Lower lobe of right lung (tissue), 2 donors: ENCODE measurements at places on chromosomes 5 and 9. TPM values are rescaled to one million over a fixed set of nuclear protein-coding genes. Genes with fewer than 3 reads are reported as not detected.

CHSY3 gene
- 4.7 TPM for total RNA-seq

PCDHGA10 gene
- total RNA-seq, result 5.4 TPM

CD274 gene
- total RNA-seq, result 16.5 TPM

OR1Q1 gene
- not detected for total RNA-seq

ARHGEF37 gene
- 13.5 TPM for total RNA-seq

GRXCR2 gene
- not detected for total RNA-seq

DNA sequence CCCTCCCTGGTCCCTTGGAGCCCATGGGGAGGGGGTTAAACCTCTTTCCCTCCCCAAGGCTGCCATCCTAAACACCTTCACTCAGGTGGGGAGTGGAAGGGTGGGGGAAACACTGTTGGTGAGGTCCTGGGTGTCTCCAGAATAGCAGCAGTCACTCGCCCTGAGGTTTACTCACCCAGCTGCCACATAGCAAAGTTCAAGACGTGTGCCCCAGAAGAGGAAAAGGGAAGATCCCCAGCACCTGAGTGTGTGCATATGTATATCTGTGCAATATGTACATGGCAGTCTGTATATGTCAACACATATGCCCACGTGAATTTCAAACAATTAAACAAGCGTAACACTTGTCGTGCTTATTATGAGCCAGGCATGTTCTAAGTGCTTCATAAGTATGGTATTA is 31.3 kb upstream of the SMU1 start:
- peaks cover 36% of the 10 kb centered on the region for H3K36me3 ChIP-seq
- H3K4me1 ChIP-seq, result peaks cover 21% of the 10 kb centered on the region
- peak overlapping the region; percentile 70 for H3K27ac ChIP-seq
- no peak for DNase-seq
- H3K27me3 ChIP-seq, result no peaks in the 10 kb centered on the region

DNA sequence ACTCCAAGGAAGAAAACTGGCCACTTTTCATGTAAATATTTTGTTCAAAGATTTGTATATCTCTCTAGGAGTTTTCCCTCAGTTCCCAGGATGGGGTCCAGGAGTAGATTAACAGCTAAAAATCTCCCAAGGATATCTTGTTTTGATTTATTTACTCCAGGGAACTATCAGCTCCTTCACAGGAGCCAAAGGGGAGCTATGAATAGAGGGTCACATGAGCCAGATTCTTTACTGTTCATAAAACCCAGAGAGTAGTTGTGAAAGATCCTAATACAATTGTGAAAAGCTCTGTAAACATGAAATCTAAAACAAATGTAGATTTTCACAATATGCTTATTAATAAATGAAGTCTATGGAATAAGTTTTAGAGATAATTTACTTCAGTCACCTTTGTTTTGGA is 16.9 kb downstream of the DIMT1 start:
- no peak overlapping the region for H3K27ac ChIP-seq
- no peak overlapping the region for H3K4me3 ChIP-seq

DNA sequence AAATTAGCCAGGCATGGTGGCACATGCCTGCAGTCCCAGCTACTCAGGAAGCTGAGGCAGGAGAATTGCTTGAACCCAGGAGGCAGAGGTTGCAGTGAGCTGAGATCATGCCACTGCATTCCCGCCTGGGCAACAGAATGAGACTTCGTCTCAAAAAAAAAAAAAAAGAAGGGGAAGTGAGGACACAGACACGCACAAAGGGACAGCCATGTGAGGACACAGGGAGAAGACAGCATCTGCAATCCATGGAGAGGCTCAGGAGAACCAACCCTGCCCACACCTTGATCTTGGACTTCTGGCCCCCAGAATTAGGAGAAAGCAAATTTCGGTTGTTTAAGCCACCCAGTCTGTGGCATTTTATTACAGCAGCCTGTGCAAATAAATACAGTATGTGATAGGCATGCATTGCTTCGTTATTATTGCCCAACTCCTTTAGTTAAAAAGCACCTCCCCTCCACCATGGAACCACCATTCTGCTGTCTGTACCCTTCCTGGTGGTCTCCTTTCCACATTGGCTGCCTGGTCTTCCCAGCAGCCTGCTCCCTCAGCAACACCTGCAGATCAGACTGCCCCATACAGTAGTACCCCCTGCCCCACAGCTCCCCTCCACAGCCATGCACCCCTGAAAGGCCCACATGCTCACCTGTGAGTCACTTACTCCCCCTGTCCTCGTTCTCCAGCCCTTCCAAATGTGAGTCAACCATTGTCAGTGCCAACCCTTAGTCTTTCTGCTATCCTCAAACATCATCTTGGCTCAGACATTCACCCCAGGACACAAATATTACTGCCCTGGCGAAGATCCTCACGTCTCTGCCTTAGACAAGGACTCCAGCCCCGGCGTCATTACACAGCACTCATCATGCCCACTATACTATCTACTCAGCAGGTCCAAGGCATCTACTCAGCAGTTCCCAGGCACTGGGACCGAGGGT is 128.8 kb downstream of the ROR2 start:
- no peak overlapping the region for H3K4me3 ChIP-seq
- no peaks in the 10 kb centered on the region for H3K27me3 ChIP-seq
- DNase-seq, result no peak
- H3K27ac ChIP-seq, result no peak overlapping the region
- H3K36me3 ChIP-seq, result no peaks in the 10 kb centered on the region

GRCh38 chr9:93819905-93820304 is 135.2 kb downstream of the BARX1 start:
- no peak overlapping the region for H3K4me3 ChIP-seq
- H3K4me1 ChIP-seq, result no peaks in the 10 kb centered on the region
- no peaks in the 10 kb centered on the region for H3K36me3 ChIP-seq
- DNase-seq, result no peak
- peaks cover 14% of the 10 kb centered on the region for H3K27me3 ChIP-seq
- H3K27ac ChIP-seq, result no peak overlapping the region

DNA sequence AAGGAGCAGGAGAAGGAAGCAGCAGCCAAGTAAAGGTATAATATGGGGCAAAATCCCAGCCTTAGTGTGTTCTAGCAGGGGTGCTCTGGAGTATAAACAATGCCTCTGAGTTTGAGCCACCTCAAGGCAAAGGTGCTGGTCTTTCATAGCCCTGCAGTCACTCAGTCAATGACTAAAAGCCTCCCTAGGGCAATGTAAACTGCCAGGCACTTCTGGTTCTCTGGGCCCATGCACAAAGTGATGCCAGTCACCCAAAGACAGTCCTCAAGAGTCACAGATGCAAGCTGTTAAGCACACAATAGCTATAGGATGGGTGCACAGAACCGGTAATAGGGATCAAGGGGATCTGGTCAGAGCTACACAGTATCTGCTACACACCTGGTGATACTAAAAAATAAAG is 12.6 kb downstream of the ZBTB5 start:
- no peak overlapping the region for H3K27ac ChIP-seq
- DNase-seq, result no peak
- H3K4me3 ChIP-seq, result no peak overlapping the region
- peaks cover 25% of the 10 kb centered on the region for H3K36me3 ChIP-seq

GRCh38 chr5:109479260-109479860 is 69.6 kb upstream of the PJA2 start:
- no peak overlapping the region for H3K27ac ChIP-seq
- peaks cover 18% of the 10 kb centered on the region for H3K4me1 ChIP-seq
- no peak overlapping the region for H3K4me3 ChIP-seq
- H3K27me3 ChIP-seq, result no peaks in the 10 kb centered on the region

GRCh38 chr5:136808756-136809155 is 443.4 kb upstream of the TRPC7 start:
- H3K4me1 ChIP-seq, result no peaks in the 10 kb centered on the region
- no peak overlapping the region for H3K4me3 ChIP-seq
- H3K27ac ChIP-seq, result no peak overlapping the region
- no peak for DNase-seq
- H3K27me3 ChIP-seq, result no peaks in the 10 kb centered on the region

GRCh38 chr9:33952066-33952465 is 96.6 kb downstream of the UBAP2 start:
- no peaks in the 10 kb centered on the region for H3K4me1 ChIP-seq
- H3K27me3 ChIP-seq, result no peaks in the 10 kb centered on the region
- peaks cover 74% of the 10 kb centered on the region for H3K36me3 ChIP-seq
- DNase-seq, result no peak
- no peak overlapping the region for H3K27ac ChIP-seq

GRCh38 chr9:113592876-113593575 is 129.5 kb downstream of the RGS3 start:
- H3K36me3 ChIP-seq, result peaks cover 55% of the 10 kb centered on the region
- H3K27ac ChIP-seq, result peak overlapping the region; percentile 69
- no peaks in the 10 kb centered on the region for H3K27me3 ChIP-seq
- H3K4me3 ChIP-seq, result no peak overlapping the region
- H3K4me1 ChIP-seq, result peaks cover 78% of the 10 kb centered on the region

GRCh38 chr9:70576116-70576515 is 161.7 kb upstream of the KLF9 start:
- H3K27ac ChIP-seq, result no peak overlapping the region
- peaks cover 29% of the 10 kb centered on the region for H3K4me1 ChIP-seq
- H3K27me3 ChIP-seq, result no peaks in the 10 kb centered on the region
- H3K36me3 ChIP-seq, result no peaks in the 10 kb centered on the region
- H3K4me3 ChIP-seq, result no peak overlapping the region
- no peak for DNase-seq

- H3K27me3 ChIP-seq, result no peaks in the 10 kb centered on the region
- no peak overlapping the region for H3K27ac ChIP-seq
- DNase-seq, result no peak
- H3K36me3 ChIP-seq, result no peaks in the 10 kb centered on the region
These were observed 123.2 kb downstream of the SNCAIP start for GRCh38 chr5:122435234-122435633.

GRCh38 chr9:82201196-82201595 is 212.6 kb downstream of the SPATA31D1 start:
- no peak for DNase-seq
- no peaks in the 10 kb centered on the region for H3K4me1 ChIP-seq
- H3K4me3 ChIP-seq, result no peak overlapping the region
- no peaks in the 10 kb centered on the region for H3K27me3 ChIP-seq
- H3K36me3 ChIP-seq, result no peaks in the 10 kb centered on the region

- H3K27me3 ChIP-seq, result peaks cover 6% of the 10 kb centered on the region
- no peak overlapping the region for H3K27ac ChIP-seq
- no peaks in the 10 kb centered on the region for H3K4me1 ChIP-seq
- no peak overlapping the region for H3K4me3 ChIP-seq
- no peaks in the 10 kb centered on the region for H3K36me3 ChIP-seq
These were observed 26.9 kb upstream of the OLFM1 start for GRCh38 chr9:135060461-135061116.
